ENCODE measurements at places on chromosomes 6 and 20.

GRCh38 chr6:35610830-35611229, 77.9 kb downstream of the FKBP5 start:
- no peak for DNase-seq

DNA sequence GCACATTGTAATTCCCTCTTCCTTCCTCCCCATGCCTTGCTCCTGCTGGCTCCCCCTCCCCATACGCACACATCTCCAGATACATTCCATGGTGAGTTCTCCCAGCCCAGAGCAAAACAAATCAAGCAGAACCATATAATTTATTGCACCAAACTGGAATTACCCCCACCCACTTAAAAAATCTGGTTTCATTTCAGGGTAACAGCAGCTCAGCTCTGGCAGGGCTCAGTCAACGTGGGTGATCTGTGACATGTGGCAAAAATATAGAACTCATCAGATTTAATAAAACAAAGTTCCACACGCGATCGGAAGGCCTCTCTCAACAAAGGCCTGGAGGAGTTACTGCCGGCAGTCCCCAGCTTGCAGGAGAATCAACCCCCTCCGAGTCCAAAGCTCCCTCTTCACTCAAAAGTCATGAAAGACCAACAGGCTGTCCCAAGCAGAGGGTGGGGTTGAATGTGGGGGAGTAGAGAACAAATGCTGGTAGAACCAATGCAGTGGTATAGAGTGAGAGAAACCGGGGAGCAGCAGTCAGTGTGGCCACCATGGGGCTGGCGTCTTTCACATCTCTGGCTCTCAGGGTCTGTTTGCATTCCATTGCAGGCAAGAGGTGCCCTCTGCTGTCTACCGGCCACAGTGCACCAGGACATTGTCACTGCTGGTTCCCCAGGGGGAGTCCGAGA, 323.3 kb upstream of the NT5E start:
- DNase-seq: peak; percentile 57

DNA sequence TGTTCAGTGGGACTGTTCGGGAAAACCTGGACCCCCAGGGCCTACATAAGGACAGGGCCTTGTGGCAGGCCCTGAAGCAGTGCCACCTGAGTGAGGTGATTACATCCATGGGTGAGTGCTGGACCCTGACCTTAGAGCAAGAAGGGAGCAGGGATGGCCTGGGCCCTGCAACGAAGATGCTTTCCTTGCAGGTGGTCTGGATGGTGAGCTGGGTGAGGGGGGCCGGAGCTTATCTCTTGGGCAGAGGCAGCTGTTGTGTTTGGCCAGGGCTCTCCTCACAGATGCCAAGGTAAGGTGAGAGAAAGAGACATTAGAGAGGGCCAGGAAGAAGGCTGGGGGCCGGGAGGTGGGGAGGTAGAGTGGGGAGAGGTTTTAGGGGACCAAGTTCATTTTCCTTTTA, 6.4 kb downstream of the DLK2 start:
- DNase-seq: no peak

- DNase-seq: no peak
Observed at GRCh38 chr20:59435518-59435917, 135.1 kb downstream of the EDN3 start.

- no peak for DNase-seq
Observed at GRCh38 chr6:112004201-112005012, 49.5 kb upstream of the CCN6 start.

GRCh38 chr6:165426892-165427291, 117.5 kb upstream of the C6orf118 start:
- no peak for DNase-seq

DNA sequence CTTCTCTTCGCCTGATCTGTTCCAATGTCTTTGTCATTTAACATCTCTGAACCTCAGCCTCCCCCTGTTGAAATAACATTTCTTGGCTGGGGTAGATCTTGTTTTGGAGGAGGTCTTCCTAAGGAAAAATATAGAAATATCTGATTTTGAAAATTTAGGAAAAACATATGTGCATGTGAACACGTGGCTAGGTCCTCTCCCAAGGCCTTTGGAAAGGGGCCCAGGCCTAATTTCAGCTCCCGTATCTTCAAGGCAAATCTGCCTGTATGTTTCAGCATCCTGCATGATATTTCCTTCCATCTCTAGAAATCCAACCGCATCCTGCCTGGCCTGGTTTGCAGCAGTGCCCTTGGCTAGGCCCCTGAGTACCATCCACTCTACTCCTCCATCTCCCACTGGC, 261.2 kb downstream of the PHACTR1 start:
- DNase-seq: no peak

- DNase-seq: no peak
Observed at GRCh38 chr6:17536586-17536985, 63.5 kb upstream of the FAM8A1 start.

GRCh38 chr20:31927627-31928159, 24.2 kb downstream of the PDRG1 start:
- DNase-seq: no peak

DNA sequence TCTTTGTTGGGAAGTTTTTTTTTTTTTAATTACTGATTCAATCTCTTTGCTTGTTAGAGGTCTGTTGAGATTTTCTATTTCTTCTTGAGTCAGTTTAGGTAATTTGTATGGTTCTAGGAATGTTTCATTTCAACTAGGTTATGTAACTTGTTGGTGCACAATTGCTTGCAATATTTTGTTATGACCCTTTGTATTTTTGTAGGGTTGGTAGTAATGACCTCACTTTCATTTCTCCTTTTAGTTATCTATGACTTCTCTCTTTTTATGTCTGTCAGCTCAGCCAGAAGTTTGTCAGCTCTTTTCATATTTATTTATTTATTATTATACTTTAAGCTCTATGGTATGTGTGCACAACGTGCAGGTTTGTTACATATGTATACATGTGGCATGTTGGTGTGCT, 51.1 kb upstream of the SLC24A3 start:
- DNase-seq: no peak

- no peak for DNase-seq
Observed at GRCh38 chr6:54846243-54846856, at the start of gene FAM83B. TSS of gene FAM83B (plus strand) at chr6:54846771. CDS start at chr6:54870247, 23,476 bp downstream.

- DNase-seq: no peak
Observed at GRCh38 chr20:25021336-25021735, 28.8 kb upstream of the APMAP start.

DNA sequence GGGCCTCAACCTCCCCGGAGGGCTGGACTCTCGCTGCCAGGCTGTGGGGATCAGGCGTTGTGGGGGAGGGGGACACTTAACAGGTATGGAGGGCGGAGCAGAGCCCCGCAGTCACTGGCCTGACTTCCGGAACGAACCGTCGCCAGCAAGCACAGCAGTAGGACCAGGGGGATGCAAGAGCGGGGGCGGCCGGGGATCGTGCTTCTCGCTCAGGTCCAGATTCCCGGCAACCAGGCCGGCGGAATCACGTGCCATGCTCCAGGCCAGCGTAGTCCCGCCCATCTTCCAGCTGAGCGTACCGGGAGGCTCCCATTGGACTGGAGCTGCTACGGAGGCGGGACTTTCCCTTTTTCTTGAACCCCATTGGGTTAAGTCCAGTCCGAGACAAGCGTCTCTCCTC, 10.0 kb upstream of the POU5F1 start:
- peak; percentile 46 for DNase-seq

- no peak for DNase-seq
Observed at GRCh38 chr6:28659250-28659566, 133.5 kb downstream of the GPX5 start.

GRCh38 chr6:168744861-168745260, 303.9 kb downstream of the SMOC2 start:
- DNase-seq: no peak

- DNase-seq: no peak
Observed at GRCh38 chr6:32962213-32962826, 6.1 kb upstream of the BRD2 start.

DNA sequence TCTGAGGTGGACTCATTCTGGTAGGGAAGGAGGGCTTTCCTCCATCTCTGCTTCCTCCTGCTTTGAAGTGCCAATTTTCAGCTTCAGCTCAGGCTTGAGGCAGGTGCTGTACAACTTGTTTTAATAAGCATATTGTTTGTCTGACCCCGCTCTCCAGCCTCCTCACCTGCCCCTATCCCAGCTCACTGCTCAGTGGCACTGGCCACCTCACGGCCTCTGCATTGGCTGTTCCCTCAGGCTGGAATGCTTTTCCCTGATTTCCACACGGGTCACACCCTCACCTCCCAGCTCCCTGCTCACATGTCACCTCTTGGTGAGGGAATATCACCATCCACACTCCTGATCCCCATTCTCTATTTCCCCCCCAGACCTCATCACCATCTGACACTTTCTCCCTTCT, 14.3 kb downstream of the AARS2 start:
- no peak for DNase-seq

- DNase-seq: no peak
Observed at GRCh38 chr6:3948866-3949265, 99.7 kb downstream of the FAM50B start.

GRCh38 chr6:96853083-96853482, 15.8 kb upstream of the GPR63 start:
- DNase-seq: no peak

GRCh38 chr6:130775411-130776012, 51.7 kb upstream of the SMLR1 start:
- DNase-seq: no peak

- no peak for DNase-seq
Observed at GRCh38 chr20:32470025-32470861, 112.1 kb downstream of the ASXL1 start.

DNA sequence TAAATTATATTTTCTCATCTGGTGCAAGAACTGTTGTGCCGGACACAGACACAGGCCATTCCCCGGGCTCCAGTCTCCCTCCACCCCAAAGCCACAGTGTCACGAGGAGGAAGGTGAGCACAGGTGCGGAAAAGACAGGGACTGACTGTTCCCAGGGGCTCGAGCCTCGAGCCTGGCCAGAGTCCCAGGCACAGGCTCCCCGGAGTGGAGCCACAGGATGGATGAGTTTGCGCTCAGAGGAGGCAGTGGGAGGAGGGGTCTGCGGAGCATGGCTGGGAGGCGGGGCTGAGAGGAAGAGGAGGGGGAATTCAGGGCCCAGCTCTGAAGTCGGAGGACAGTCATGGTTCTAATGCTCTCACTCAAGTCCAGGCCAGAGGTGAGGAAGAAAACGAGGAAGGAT, 284.8 kb downstream of the SMOC2 start:
- DNase-seq: no peak

GRCh38 chr20:57370316-57370715, 19.3 kb downstream of the RAE1 start:
- DNase-seq: no peak

GRCh38 chr20:48656137-48656536, 171.7 kb downstream of the PREX1 start:
- no peak for DNase-seq

DNA sequence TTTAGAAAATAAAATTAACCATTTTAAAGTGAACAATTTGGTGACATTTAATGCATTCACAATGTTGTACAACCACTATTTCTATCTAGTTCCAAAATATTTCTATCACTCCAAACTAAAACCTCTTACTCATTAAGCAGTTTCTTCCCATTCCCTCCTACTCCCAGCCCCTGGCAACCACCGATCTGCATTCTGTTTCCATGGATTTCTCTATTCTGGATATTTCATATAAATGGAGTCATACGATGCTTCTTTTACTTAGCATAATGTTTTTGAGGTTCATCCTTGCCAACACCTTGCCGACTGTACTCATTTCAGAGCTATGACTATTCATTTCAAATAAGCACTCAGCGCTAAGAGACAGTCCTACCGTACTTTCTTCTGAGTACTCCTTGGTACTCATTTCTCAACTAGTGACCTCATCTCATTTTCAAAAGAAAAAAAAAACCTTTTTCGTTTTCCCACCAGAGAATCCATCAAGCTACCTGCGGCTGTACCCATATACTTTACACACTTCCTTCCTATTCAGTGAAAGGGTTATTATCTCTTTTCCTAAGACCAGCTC, 259.2 kb downstream of the UTRN start:
- peak; percentile 13 for DNase-seq

- peak; percentile 92 for DNase-seq
Observed at GRCh38 chr6:111417181-111417585, 65.8 kb downstream of the REV3L start.

DNA sequence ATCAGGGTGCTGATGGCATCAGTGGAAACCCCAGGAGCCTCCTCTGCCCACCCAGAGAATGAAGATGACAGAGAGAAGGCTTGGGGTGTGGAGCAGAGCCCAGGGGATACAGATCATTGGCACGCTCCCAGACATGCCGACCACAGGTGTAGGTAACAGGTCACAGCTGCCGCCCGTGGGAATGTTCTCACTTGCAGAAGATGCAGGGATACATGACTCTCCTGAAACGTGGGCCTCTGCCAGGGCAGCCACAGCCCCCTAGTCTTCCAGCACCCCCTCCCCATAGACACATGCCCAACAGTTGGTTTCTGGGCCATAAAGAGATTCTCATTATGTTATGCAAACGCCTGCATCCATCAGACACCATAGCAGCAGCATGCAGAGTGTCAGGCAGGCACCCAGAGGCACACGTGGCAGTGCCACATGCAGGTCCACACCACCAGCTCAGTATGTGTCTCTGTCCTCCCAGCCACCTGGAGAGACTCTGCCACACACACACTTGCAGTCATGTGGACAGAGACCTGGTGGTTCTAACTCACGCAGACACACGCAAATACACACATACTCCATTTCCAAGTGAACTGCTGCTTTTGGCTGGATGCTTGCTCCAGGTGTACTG, 45.5 kb downstream of the LRFN2 start:
- DNase-seq: no peak

DNA sequence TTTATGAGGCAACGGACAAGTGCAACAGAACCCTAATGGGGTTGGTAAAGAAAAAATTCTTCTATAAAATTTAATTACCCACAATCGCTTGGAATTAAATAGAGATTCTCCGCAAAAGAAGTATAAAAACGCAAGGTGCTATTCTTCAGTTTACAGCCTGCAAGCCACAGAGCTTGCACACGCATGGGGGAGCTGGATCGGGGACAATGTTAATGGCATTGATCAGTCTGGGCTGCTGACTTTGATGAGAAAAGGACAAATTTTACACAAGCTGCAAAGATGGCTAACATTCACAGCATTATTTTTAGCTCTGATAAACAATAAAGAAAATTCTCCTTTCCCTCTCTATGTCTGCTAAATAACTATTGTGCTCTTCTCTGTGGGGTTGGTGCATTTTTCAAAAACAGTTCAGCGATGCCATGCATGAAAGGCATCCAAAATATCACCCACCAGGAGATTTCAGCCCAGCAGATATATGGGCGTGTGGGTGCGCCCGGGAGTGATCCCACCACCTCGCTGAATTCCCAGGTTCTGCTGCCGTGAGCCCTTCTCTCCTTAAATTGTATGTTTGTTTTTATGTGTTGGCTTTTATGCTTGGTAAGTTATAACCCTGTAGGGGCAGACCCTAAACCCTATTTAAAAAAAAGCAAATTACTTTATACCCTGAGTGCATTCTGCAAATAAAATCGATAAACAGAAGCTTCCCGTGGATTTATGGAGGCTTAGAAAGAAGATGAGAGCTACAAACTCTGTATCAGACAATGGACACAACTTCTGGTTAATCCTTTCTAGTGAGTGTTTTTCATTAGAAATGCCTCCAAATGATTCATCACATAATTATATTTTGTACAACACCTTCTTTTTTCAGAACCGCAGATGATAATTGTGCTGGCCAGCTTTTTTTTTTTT, 55.6 kb downstream of the NOX3 start:
- DNase-seq: no peak

GRCh38 chr6:125050663-125051318, 88.6 kb downstream of the RNF217 start:
- DNase-seq: no peak

- DNase-seq: peak; percentile 11
Observed at GRCh38 chr6:135306740-135307420, 125.8 kb downstream of the MYB start.

Measured in Ammon's horn (tissue), 1 donor.